Stimulated activated CD8-positive, alpha-beta memory T cell treated with anti-CD3 and anti-CD28 coated beads, Interleukin-4, amount 100 ng/mL, for 24 hours (primary cell): ENCODE measurements at places on chromosomes 5 and 9.

- no peak for DNase-seq
These were observed 34.4 kb upstream of the ARAP3 start for GRCh38 chr5:141716468-141716867.

DNA sequence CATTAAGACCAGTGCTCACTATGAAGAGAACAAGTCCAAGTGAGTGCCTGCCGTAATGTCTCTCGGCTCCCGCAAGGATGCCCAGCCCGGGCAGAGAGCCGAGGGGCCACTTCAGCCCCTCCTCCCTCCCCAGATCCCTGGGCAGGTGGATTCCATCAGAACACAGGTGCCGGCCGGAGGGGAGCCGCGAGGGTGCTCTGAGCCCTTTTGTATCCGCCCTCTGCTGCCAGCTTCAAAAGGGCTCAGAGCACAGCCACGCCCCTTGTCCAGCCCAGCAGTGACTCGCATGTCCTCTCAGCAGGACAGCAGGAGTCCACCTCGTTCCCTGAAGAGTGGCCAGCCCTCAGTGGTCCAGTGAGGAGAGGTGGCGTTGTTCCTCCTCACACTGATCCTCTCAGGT is 43.9 kb downstream of the CYFIP2 start:
- no peak for DNase-seq

- no peak for DNase-seq
These were observed 173.4 kb downstream of the NR3C1 start for GRCh38 chr5:143229896-143230675.

DNA sequence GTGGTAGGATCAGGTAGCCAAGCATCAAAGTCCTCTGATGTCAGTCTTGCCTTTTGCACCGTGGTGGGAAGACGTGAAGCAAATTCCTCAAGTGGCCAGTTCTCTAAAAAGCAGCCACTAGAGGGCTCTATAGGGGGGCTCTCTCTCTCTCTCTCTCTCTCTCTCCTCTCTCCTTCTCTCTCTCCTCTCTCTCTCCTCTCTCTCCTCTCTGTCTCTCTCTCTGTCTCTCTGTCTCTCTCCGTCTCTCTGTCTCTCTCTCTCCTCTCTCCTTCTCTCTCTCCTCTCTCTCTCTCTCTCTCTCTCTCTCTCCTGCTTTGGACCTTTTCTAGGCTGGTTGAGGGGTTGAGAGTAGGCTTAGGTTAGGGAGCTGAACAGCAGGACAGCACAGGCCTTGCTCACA is 13.9 kb upstream of the OSMR start:
- no peak for DNase-seq

- no peak for DNase-seq
These were observed 49.7 kb downstream of the PRDM6 start for GRCh38 chr5:123138774-123139173.

- DNase-seq, result peak; percentile 1
These were observed 43.9 kb upstream of the GLIPR2 start for GRCh38 chr9:36092509-36093215.

- no peak for DNase-seq
These were observed 17.3 kb downstream of the ADRB2 start for GRCh38 chr5:148843510-148844318.

DNA sequence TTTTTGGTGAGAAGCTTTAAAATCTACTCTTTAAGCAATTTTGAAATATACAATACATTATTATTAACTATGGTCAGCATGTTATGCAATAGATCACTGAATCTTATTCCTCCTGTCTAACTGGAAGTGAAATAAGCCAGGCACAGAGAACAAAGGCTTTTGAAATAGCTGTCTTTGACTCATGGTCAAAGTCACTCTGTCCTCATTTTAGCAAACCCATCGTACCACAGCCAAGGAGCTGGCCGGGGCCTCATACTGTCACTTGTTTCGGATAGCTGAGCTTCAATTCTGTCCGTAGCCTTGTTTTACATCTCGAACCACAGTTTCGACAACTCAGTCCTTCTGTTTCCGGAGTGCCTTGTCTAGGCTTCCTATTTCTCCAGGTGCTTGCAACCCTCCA is 19.2 kb downstream of the ADCY2 start:
- DNase-seq, result no peak

DNA sequence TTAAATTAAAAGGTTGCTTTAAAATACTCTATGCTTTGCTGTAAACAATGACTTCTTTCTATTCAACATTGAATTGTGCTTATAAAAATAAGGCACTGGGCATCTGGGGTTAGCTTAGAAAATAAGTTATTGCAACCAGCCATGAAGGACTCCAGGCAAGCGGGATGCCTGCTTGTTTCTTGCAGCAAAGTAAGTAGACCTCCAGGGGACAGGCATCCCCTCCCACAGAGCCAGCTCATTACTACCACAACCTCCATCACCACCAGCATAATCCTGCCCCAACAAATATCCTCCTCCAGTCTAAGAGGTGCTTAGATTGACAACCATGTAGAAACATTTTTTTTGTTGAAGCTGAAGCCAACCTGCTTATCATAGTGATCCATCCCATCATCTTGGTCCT is 190.4 kb downstream of the TARS1 start:
- no peak for DNase-seq

- DNase-seq, result no peak
These were observed 25.0 kb upstream of the CAPSL start for GRCh38 chr5:35963381-35963843.

DNA sequence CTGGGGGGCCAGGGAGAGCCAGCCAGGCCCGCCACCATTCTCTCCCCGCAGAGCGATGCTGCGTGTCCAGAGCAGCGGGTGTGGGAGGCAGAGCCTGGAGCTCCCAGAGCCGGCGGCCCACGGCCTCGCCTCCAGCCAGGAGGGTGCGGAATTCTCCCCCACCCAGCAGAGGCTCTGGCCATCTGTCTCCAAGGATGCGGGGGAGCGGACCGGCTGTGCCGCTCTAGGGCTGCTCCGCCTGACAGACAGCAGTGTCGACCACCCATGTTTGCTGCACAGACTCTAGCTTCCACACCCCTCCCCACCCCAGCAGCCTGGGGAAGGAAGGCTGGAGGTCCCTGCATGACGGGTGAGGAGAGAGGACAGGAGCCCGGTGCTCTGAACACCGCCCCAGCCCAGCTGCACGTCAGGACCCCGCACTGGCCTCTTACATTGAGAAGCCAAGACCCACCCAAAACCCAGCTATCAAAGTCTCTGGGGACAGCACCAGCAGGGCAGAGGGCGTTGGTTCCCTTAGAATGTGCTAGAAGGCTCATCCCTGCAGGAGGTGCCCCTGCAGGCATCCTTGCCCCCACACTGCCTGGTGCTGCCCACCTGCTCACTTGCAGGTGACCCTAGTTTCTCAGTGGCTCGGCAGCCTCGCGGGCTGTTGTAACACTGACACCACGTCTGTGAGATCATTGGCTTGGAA is 29.7 kb upstream of the FCN1 start:
- DNase-seq, result no peak

- no peak for DNase-seq
These were observed 1.1 kb downstream of the LHX2 start for GRCh38 chr9:124012368-124013301.

DNA sequence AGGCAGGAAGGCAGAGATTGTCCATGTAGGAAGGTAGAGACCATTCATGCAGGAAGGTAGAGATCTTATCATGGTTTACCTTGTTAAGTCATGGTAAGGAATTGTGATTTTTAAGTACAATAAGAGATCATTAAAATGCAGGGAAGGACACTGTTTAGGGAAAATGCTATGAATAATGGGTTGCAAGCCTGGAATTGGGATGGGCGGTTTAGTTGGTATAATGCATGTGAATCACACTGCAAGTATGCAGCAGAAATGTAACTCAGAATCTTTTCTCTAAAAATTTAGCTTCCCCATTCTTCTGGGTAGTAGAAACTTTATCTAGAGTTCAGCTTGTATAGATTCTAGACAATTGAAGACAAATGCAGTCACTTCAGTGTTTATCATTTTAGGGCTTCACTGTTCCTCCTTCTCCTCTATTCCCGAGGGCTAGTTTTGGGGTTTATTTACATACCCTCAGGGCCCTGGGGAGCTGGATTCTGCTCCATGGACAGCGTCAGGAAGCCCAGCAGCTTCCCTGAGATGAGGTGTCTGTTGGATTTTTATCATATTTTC is 212.0 kb downstream of the SREK1 start:
- DNase-seq, result no peak

- no peak for DNase-seq
These were observed 220.7 kb downstream of the SPOCK1 start for GRCh38 chr5:137278476-137278875.

GRCh38 chr9:137825324-137825989 is 52.1 kb upstream of the CACNA1B start:
- no peak for DNase-seq

GRCh38 chr5:179307013-179307800 is 38.1 kb downstream of the ADAMTS2 start:
- DNase-seq, result no peak

- no peak for DNase-seq
These were observed 79.4 kb downstream of the LPAR1 start for GRCh38 chr9:110958847-110959246.

DNA sequence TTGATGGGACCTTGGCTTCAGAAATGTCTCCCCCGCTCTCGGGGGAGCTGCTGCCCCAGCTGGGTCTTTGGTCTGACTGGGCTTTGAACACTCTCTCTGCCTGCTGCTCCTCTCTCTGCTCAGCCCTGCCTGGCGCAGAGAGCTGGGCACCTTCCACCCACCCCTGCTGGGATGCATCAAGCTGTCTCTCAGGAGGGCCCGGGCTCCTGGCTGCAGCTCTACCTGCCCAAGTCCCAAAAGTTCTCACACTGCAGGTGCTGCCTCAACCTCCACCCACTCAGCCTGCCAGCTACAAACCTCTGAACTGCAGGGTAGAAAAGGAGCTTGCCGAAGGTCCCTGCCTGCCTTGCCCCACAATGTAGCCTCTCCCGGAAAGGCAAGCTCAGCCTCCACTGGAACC is 36.7 kb downstream of the IRX2 start:
- no peak for DNase-seq

DNA sequence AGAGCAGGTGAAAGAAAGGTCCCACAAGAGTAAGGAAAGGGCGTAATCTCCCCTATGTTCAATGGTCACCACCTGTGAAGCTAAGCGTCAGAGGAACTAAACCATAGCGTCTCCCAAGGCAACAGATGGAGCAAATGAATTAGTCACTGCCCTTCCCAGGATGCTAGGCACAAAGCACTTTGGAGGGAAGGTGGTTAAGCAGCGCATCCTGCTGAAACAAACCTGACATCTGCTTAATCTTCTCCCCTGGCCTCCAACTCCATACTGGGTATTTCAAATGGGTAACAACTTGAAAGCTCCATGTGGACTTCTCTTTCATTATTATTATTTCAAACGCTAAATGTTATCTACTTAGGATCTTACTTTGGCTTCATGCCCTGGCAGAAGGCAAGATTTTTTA is 227.3 kb downstream of the MLLT3 start:
- DNase-seq, result no peak

GRCh38 chr5:130541617-130542221 is 623.3 kb downstream of the HINT1 start:
- DNase-seq, result no peak

DNA sequence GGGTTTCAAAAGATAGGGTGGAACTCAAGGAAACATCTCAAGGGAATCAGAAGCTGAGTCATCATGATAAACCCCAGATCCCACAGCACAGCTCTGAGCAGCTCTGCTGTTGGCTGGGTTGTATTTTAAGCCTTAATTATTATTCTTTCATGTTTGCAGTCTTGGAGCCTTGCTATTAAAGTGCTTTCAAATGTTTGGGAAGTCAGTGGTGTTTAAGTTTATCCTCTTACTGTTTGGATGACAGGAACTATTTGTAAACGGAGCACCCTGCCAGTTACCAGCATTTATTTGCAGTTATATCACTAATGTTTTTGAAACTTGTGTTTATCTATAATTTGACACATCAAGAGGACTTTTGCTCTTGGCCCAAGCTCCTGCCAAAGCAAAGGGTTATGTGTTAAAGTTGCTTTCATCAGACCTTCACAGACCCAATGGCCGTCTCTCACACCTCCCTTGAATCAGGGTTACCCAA is 141.1 kb upstream of the SPDL1 start:
- no peak for DNase-seq

DNA sequence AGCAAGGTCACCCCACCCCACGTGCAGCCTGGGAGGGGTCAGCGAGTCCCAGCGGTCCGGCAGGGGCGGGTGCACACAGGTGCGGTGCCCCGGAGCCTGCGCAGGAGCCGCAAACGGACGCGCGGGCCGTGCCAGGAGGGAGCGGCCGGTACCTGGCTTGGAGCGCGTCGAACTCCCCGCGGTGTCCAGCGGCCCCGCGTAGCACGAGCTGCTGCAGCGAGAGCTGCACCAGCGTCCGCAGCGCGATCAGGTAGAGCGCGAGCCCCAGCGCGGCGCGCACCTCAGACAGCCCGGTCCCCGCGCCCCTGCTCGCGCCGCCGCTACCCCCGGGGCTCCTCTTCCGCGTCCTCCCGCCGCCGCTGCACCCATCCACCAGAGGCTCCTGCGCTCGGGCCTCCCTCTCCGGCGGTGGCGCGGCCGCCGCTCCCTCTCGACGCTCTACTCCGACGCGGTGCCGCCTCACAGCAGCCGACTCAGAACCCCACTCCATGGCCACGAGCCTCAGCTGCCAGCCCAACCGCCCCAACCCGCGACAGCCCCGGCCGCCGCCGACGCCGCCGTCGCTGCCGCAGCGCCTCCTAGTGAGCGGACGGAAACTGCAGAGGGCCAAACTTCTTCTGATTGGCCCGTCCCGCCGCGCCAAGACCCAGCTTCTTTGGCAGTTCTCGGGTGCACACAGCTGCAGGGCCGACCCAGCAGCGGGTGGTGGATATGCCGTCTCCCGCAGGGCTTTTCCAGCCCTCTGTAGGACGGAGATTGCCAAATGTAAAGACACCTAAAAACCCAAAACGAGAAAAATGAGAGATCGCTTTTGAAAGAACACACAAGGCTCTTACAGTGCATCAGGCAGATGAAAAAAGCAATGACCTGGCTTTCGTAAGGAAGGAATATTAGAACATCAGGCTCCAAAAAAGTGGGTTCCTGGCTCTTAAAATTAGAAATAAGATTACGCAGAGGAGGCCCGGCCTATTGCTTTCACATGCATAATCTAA is at the start of gene ERMP1:
ERMP1 (minus strand) TSS at position 580 of the 992 bp plus-strand sequence; CDS start at position 490, 90 bp downstream.
- peak; percentile 86 for DNase-seq

GRCh38 chr5:158895588-158895987 is 204.1 kb downstream of the EBF1 start:
- no peak for DNase-seq
